ENCODE measurements at places on chromosomes 16 and 17. TPM values are rescaled to one million over a fixed set of nuclear protein-coding genes. Genes with fewer than 3 reads are reported as not detected.

Gene CARHSP1
- 138 TPM for total RNA-seq

Gene CCDC144A
- 34.9 TPM for total RNA-seq

Gene CXCL16
- 0.49 TPM for total RNA-seq

Gene TBKBP1
- 17.2 TPM for total RNA-seq

Gene HSPB9
- total RNA-seq: not detected

Gene ZMYND15
- not detected for total RNA-seq

Gene CD300LB
- under 0.01 TPM for total RNA-seq

Gene HSF4
- total RNA-seq: 5.9 TPM

Gene EVPLL
- total RNA-seq: not detected

Gene TSPAN10
- 0.25 TPM for total RNA-seq

Gene NUFIP2
- total RNA-seq: 40.6 TPM

Gene PMFBP1
- 0.49 TPM for total RNA-seq

Gene GUCY2D
- total RNA-seq: 0.25 TPM

Gene NT5C3B
- total RNA-seq: 87.3 TPM

Gene G6PC1
- total RNA-seq: not detected

Gene EPOP
- 0.49 TPM for total RNA-seq

Gene KRT40
- total RNA-seq: not detected

Gene HOXB1
- total RNA-seq: not detected

Gene NKIRAS2
- total RNA-seq: 31.7 TPM

Gene ZNF423
- total RNA-seq: 10.6 TPM
